ENCODE measurements at places on chromosomes 1 and 21. TPM values are rescaled to one million over a fixed set of nuclear protein-coding genes. Genes with fewer than 3 reads are reported as not detected.

PDC gene
- total RNA-seq, result not detected

DNA sequence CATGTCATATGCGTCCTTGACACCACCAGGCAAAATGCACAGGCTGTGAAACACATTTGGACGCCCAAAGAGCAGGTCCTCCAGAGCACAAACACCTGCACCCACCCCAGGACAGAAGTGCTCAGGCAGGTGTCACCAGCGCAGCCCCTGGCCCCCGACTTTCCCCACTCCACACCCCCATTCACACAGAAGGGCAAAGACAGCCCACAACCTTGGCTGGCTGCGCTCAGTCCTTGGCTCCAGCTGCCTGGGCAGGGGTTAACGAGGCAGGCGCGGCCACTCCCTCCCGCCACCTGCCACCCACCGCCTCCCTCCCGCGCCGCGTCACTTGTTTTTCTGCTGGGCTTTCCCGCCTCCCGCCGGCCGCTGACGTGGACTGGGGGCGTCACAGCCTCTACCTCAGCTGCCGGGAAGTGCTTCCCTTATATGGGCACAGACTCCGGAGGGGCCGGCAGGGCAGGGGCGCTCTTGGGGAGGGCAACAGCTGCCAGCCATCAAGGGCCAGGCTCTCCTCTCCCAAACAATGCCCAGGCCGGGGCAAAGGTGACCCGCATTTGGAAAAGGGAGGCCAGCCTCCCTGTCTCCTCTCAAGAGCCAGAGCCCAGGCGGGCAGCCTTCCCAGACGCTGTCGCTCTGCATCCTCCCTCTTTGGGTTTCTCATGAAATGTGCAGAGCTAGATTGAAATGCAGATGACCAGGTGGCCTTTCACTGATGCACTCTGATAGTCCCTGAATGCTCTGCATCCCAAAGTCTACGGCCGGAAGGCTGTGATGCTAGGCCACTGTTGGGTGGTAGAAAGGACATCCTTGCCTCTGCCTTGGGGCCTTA is 14.8 kb upstream of the BTG2 start:
- peak overlapping the region; percentile 49 for H3K4me3 ChIP-seq
- H3K27ac ChIP-seq, result peak overlapping the region; percentile 99
- H3K36me3 ChIP-seq, result no peaks in the 10 kb centered on the region
- no peaks in the 10 kb centered on the region for H3K27me3 ChIP-seq
- peaks cover 64% of the 10 kb centered on the region for H3K4me1 ChIP-seq
- DNase-seq, result peak; percentile 97

- H3K4me1 ChIP-seq, result no peaks in the 10 kb centered on the region
- H3K36me3 ChIP-seq, result no peaks in the 10 kb centered on the region
- no peak for DNase-seq
- no peak overlapping the region for H3K27ac ChIP-seq
- no peaks in the 10 kb centered on the region for H3K27me3 ChIP-seq
- no peak overlapping the region for H3K4me3 ChIP-seq
Measured at GRCh38 chr1:87399264-87399663, 70.6 kb downstream of the LMO4 start.

- H3K27ac ChIP-seq, result no peak overlapping the region
- H3K4me3 ChIP-seq, result no peak overlapping the region
- no peaks in the 10 kb centered on the region for H3K36me3 ChIP-seq
- peaks cover 46% of the 10 kb centered on the region for H3K27me3 ChIP-seq
Measured at GRCh38 chr1:2865571-2866421, 64.3 kb upstream of the TTC34 start.

DNA sequence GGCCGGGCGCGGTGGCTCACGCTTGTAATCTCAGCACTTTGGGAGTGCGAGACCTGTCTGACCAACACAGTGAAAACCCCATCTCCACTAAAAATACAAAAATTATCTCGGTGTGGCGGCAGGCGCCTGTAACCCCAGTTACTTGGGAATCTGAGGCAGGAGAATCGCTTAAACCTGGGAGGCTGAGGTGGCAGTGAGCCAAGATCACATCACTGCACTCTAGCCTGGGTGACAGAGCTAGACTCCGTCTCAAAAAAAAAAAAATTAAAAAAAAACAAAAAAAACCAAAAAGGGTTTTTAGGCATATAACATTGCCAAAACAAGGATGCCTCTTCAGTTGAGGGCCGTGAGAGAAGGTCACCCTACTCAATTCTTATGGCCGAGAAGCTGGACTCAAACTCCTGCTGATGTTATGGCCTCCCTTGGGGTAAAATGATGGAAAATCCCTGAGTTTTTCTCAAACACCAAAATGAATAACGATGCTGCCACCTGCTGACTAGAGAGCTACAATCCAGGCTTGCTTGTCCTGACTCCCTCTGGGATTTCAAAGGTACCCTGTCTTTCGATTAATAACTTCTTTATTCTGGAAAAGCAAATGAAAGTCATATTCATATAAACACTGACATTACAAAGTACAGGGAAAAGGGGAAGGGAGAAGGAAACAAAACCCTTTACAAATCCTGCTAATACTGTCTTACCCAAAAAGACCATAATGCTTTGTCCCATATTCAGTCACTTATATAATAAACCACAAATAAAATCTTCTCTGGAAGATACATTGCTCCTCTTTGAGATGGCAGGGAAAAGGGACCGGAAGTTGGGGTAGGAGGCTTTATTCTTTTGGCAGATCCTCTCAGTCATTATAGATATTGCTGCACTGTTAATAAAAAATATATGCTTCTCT is 10.7 kb downstream of the RAB42 start:
- H3K4me3 ChIP-seq, result no peak overlapping the region
- no peak overlapping the region for H3K27ac ChIP-seq
- DNase-seq, result no peak
- no peaks in the 10 kb centered on the region for H3K4me1 ChIP-seq
- no peaks in the 10 kb centered on the region for H3K27me3 ChIP-seq
- peaks cover 59% of the 10 kb centered on the region for H3K36me3 ChIP-seq

C1orf198 gene
- total RNA-seq, result 4.4 TPM

ECM1 gene
- total RNA-seq, result 0.26 TPM

SMYD3 gene
- 21.9 TPM for total RNA-seq

TRNP1 gene
- total RNA-seq, result not detected

NPPA gene
- total RNA-seq, result not detected

DNA sequence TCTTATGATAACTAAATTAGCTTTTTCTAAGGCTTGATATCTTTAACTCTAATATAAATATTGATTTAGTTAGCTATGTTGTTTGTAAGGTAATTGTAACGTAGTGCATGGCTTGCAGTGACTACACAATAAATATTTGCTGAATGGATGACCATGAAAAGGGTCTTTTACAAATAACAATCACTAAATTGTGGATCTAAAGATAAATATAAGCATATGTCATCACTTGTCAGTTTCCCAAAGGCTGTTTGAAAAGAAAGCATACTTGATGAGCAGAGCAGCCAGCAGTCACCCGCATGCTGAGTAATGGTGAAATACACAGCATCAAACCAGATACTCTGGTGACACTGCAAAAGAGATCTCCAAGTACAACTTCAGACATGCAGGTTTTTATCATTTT is 92.5 kb upstream of the FMN2 start:
- no peak for DNase-seq
- no peak overlapping the region for H3K27ac ChIP-seq
- H3K27me3 ChIP-seq, result peaks cover 21% of the 10 kb centered on the region
- no peaks in the 10 kb centered on the region for H3K36me3 ChIP-seq
- no peaks in the 10 kb centered on the region for H3K4me1 ChIP-seq

KIF21B gene
- 110 TPM for total RNA-seq

DNA sequence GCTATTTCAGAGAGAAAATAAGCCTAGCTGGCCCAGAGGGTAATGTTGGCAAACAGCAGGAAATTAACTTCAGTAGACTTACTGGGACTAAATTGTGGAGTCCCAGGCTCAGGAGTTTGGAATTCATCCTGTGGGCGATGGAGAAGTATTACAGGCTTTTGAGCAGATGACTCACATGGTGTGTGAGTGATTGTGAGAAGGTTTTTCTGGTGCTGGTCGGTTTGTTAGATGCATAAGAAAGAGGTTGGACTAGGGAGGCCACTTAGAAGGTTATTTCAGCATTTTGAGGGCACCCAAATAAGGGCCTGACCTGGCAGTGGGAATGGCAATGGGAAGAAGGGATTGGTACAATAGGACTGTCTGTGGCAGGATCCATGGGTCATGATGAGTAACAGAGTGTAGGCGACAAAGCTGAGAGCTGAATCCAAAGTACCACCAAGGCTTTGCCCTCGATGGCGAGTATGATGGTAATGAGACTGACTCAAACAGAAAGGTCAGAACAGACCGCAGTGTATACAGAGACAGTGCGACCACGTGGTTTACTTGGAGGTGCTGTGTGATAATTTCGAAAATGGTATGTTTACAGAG is 69.2 kb upstream of the KIF26B start:
- DNase-seq, result no peak
- H3K4me1 ChIP-seq, result no peaks in the 10 kb centered on the region
- no peaks in the 10 kb centered on the region for H3K27me3 ChIP-seq
- no peak overlapping the region for H3K27ac ChIP-seq
- H3K4me3 ChIP-seq, result no peak overlapping the region
- no peaks in the 10 kb centered on the region for H3K36me3 ChIP-seq

DNA sequence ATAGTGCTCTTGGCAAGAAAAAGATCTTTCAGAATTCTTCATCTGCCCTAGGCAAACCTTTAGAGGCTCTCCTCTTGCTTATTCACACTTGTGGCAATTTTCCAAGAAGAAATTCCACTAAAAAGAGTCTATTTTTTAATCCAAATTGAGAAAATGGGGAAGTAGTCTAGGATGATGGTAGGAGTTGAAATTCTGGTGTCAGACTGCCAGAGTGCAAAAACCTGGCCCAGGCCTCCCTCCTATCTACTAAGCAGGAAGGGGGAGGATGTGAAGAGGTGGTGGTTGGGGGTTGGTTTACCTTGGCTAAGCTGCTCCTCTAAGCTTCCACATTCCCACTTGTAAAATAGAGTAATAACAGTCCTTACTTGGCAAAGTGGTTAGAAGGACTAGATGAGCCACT is 120.6 kb upstream of the KCNJ15 start:
- no peaks in the 10 kb centered on the region for H3K4me1 ChIP-seq
- no peaks in the 10 kb centered on the region for H3K27me3 ChIP-seq
- H3K27ac ChIP-seq, result no peak overlapping the region
- no peaks in the 10 kb centered on the region for H3K36me3 ChIP-seq

GRCh38 chr1:232793944-232794343 is 11.3 kb upstream of the MAP10 start:
- H3K27ac ChIP-seq, result no peak overlapping the region
- no peaks in the 10 kb centered on the region for H3K36me3 ChIP-seq
- H3K4me1 ChIP-seq, result peaks cover 6% of the 10 kb centered on the region
- no peak overlapping the region for H3K4me3 ChIP-seq
- H3K27me3 ChIP-seq, result peaks cover 2% of the 10 kb centered on the region
- DNase-seq, result no peak

- no peaks in the 10 kb centered on the region for H3K4me1 ChIP-seq
- no peak overlapping the region for H3K4me3 ChIP-seq
- no peaks in the 10 kb centered on the region for H3K36me3 ChIP-seq
- H3K27me3 ChIP-seq, result no peaks in the 10 kb centered on the region
- DNase-seq, result no peak
Measured at GRCh38 chr1:70819231-70819630, 228.4 kb downstream of the PTGER3 start.

KRTAP19-1 gene
- not detected for total RNA-seq

- H3K4me3 ChIP-seq, result no peak overlapping the region
- DNase-seq, result no peak
Measured at GRCh38 chr1:223147873-223148272, 4.8 kb upstream of the TLR5 start.

SLC16A4 gene
- 0.35 TPM for total RNA-seq

CHML gene
- total RNA-seq, result 15.8 TPM

- no peak overlapping the region for H3K27ac ChIP-seq
- no peaks in the 10 kb centered on the region for H3K36me3 ChIP-seq
Measured at GRCh38 chr1:163240705-163241104, 38.0 kb upstream of the RGS5 start.

FAM43B gene
- not detected for total RNA-seq

DNA sequence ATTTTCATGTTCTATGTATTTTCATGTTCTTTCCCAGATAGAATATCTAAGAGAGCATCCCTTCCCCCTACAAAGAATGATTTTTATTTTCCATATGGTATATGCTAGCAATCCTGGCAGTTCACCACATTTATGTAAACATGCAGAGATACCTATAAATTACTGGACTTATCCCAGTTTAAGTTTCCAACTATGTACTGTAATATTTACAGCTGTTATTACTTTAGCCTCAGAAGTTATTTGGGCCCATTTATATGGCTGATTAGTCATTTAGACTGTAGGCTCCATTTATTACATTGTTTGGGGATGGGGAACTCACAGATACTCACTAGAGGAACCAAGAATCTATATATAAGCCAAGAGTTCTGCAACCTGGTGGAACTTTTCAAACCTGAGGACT is 84.8 kb upstream of the WARS2 start:
- no peak for DNase-seq
- no peaks in the 10 kb centered on the region for H3K4me1 ChIP-seq
- no peaks in the 10 kb centered on the region for H3K36me3 ChIP-seq
- no peaks in the 10 kb centered on the region for H3K27me3 ChIP-seq
- no peak overlapping the region for H3K4me3 ChIP-seq

AADACL4 gene
- not detected for total RNA-seq

APCS gene
- total RNA-seq, result not detected

APOBEC4 gene
- total RNA-seq, result not detected

DNA sequence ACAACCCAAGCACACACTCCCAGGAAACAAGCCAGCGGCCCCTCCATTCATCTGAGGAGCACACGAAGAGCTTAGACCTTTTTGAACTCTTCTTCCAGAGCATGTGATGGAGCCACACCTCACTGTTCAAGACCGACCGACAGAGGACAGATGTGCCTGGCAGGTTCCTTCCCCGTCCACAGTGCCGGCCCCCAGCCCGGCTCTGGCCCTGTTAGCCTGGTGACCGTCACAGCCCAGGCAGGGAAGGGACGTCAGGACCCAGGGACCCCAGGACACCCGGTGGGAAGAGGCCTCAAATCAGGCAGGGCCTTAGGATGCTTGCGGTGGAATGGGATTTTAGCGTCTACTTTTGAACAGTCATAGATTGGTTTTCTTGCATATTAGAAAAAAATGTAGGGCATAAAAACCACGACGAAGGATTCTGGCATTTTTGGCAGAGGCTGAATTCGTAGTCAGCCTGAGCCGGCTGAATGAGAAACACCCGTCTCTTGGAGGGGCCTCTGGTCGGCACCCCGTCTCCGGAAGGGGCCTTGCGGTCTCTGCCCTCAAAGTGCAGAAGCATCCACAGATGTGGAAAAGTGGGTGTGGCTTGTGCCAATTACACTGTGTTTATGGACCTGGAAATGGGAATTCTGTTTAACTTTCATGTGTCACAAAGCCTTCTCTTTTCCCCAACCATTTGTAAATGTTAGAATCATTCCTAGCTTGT is 79.3 kb downstream of the SIK1 start:
- no peaks in the 10 kb centered on the region for H3K4me1 ChIP-seq
- peaks cover 6% of the 10 kb centered on the region for H3K27me3 ChIP-seq
- no peak overlapping the region for H3K27ac ChIP-seq
- no peak for DNase-seq

SLAMF1 gene
- total RNA-seq, result 38.7 TPM

- H3K4me3 ChIP-seq, result no peak overlapping the region
- no peaks in the 10 kb centered on the region for H3K27me3 ChIP-seq
- H3K27ac ChIP-seq, result no peak overlapping the region
- H3K36me3 ChIP-seq, result no peaks in the 10 kb centered on the region
Measured at GRCh38 chr1:38454236-38454635, 405.3 kb downstream of the RRAGC start.

PHGDH gene
- total RNA-seq, result 27.4 TPM

GRCh38 chr1:84164567-84165021 is 20.5 kb downstream of the PRKACB start:
- DNase-seq, result no peak
- peak overlapping the region; percentile 52 for H3K27ac ChIP-seq
- H3K4me3 ChIP-seq, result peak overlapping the region; percentile 19
- H3K36me3 ChIP-seq, result no peaks in the 10 kb centered on the region
